H9 (cell line): ENCODE measurements at places on chromosomes 6 and 20.

- DNase-seq = no peak
Measured at GRCh38 chr20:34642009-34642408, 34.9 kb downstream of the PIGU start.

- DNase-seq = no peak
Measured at GRCh38 chr20:47263080-47263464, 93.4 kb downstream of the ZMYND8 start.

GRCh38 chr6:127204281-127204680 lies 62.4 kb upstream of the RNF146 start:
- DNase-seq = no peak

DNA sequence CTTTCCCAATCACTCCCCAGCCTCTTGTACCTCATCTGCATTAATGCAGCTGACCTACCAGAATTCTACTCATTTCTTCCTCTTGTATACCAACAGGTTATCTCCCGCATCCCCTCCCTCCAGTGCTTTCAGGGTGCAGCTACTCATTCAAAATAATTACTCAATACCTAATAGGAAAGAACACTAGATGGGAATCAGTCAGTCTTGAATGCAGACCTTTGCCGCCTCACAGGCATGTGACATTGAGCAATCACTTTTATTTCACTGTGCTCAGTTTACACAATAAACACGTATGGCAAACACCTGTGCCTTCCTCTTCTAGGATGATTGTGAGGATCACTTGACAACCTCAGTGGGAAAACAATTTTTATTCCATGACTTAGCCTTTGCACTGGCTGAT lies 13.3 kb downstream of the ZSCAN31 start:
- DNase-seq = no peak

DNA sequence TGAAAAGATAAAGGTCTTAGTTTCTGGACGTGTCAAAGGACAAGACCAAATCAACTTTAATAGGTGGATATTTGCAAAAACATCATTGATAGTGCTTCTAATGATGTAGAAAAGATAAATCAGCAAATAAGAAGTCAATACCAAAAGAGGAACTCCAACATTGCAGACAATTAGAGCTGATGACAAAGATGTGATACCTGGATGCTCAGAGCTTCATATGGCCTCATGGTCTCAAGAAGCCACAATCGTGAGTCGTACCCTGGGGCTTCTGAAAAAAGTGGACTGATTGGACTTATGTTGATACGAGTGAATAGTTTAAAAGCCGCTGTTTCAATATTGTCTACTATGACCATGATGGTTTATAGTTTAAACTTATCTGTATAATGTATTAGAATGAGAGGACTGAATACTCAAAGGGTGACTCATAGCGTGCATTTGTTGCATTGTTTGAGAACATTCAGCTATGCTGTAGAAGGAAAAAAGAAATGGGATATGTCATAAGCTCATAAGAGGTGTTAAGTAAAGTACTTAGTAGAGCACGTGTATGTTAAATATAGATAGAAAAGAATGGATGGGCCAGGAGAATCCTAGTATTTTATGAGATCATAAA lies 54.6 kb upstream of the RIPOR2 start:
- no peak for DNase-seq

DNA sequence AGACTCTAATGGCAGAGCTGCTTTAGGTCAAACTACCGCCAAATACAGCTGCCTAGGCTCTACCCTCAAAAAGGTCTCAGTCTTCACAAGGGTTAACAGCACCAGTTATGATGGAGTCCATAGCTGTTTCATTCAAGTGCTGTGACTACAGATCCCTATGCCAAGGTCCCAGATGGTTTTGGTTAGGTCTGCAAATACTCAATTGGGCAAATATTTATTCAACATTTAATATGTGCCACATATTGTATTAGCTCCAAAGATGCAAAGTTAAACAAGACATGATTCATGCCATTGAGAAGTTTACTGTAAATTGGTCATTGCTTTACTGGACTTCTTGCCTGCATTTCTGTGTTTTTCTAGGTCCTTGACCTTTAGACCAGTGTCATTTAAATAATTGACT lies 55.8 kb upstream of the TFAP2D start:
- DNase-seq = no peak

- DNase-seq = no peak
Measured at GRCh38 chr6:39243809-39244208, 14.5 kb upstream of the KCNK5 start.

- DNase-seq = no peak
Measured at GRCh38 chr6:161436106-161436876, 162.4 kb upstream of the AGPAT4 start.

DNA sequence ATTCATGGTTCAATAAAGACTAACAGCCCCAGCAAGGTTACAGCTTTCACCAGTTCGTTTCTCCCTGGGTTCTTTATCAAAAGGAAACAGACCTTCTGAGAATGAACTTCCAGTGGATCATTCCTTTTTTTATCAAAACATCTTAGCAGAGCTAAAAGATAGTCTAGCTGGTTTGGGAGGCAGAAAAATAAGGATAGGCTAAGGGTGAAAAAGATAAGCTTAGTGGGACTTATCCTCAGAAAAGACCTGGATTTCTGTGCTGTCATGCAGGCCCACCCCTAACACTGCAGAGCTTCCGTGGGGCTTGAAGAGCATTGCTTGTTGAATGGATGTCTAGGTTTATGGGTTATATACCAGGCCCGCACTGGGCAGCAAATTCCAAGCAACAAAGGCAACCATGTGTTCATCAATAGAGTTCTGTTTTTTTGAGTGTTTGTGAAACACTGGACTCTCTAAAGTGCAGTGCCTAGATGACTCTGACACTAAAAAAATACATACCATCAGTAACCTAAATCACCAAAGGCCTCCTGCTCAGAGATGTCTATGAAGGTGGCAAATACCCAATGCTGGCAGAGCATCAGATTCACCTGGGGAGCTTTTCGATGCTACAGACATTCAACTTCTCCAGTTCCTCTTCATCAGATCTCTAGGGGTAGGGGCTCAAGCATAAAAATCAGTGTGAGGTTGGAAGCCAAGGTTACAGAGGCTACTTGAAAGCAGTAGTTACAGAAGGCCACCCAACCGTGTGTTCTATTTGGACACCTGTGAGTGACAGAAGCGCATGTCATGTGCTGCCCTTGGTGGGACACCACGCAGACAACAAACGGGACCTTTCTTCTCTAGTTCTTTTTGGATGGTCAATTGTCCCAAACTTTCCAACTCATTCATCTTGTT lies 53.0 kb downstream of the TNFAIP3 start:
- DNase-seq = no peak

GRCh38 chr6:99120641-99121040 lies 172.9 kb upstream of the FBXL4 start:
- no peak for DNase-seq

- no peak for DNase-seq
Measured at GRCh38 chr6:168649209-168649608, 208.2 kb downstream of the SMOC2 start.

DNA sequence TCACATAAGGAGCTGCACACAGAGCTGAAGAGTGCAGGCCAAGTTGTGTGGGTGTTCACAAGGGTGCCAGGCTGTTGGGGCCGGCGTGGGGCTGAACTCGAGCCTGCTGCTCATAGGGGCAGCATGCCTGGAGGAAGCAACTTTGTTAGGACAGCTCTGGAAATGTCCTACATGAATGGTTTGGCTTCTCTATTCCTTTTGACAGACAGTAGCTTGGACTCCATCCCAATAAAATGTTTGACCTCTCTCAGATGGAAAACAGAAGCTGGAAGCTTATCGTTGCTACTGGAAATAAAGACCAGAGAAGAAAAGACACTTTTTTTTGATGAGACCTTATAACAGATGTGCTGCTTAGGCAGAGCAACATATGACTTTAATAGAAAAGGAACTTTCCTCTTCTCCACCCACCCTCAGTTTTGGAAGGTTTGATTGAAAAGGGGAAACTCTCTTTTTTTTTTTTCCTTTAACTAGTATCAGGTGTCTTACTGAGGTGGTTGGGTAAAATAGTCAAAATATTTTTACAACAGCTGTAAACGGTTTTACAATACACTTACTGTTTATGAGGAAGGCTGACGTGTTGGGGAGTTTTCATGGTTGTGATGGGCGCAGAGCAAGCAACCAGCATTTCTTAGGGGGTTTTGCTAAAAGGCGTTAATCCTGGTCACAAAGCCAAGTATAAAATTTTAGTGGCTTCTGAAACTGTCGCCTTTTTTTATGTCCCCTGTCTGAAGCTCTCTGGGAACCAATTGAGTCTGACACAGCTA lies 80.7 kb upstream of the EEF1E1 start:
- DNase-seq = no peak

DNA sequence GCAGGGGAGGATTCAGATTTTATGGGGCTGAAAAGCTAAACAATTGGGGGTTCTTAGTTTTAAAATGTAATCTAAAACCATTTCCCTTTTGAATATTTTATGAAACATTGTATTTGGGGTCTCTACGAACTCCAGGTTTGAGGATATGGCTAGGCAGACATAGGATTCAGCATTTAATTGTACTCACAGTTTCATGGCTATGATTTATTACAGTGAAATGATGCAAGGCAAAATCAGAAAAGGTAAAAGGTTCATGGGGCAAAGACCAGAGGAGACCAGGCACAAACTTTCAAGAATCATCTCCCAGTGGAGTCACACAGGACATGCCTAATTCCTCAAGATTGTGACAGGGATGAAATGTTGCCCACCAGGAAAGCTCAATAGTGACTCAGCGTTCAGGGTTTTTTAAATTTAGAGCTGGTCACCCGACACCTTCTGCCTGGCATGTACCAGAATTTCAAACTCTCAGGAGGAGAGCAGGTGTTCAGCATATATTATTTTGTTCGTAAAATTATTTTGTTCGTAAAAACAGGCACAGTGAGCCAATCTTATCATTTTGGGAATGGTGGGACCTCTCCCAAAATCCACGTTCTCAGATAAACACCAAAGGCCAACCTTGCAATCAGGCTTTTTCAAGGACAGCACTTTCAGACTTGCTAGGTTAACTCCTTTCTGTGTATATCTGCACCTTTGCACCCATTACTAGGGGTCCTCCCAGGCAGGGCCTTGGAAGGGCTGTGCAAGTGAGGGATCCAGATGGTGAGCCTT lies 270.3 kb downstream of the NKAIN2 start:
- no peak for DNase-seq
